Astrocyte of the spinal cord (primary cell): ENCODE measurements at places on chromosomes 7 and 10.

- no peak for DNase-seq
Observed at GRCh38 chr7:105874055-105874454, 2.3 kb downstream of the ATXN7L1 start.

GRCh38 chr7:97088364-97088763 is 29.1 kb upstream of the SDHAF3 start:
- no peak for DNase-seq

GRCh38 chr7:152185558-152185957 is 160.1 kb downstream of the GALNT11 start:
- no peak for DNase-seq

DNA sequence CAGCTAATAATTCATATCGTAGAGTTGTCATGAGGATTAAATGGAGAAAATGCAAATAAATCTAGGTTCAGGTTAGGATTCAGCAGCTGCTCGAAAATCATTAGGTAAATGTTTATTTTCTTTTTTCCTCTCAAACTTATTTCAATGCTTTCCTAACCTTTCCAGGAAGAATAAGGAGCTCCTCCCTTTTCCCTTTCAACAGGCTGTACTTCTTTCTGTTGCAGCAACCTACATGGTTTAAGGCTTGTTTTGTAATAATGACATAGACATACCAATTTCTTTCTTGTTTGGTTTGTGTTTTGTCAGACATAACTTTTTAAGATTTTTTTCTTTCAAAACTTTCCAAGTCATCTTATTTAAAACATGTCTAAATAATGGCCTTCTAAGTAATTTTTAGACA is 18.2 kb downstream of the GPR141 start:
- no peak for DNase-seq

GRCh38 chr7:132337450-132338080 is 238.7 kb downstream of the PLXNA4 start:
- DNase-seq, result no peak

DNA sequence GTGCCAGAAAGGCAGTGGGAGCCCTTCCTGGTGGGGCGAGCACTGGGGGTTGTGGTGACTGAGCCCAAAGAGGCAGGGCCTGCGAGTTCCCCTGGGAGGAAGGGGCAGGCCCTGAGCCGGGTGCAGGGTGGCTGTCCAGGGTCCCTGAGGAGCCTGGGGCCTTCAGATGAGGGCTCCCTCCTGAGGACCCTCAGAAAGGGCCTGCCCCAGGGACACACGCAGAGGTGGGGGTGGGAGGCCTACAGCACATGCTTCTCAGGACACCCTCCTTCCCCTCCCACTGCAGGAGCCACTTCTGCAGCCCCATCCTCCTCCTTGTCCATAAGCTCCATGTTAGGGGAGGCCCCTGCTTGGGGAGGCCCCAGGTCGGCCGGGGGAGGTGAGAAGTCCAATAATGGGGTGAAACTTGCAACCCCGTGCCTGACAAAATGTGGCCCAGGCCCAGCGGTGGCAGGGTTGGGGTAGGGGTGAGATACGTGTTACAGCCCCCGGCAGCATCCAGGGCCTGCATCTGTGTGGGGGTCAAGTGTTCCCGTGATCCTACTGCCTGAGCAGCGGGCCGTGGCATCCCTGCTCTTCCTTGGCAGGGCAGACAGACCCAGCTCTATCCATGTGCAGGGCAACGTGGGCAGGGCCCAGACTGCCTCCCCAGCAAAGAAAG is 31.8 kb upstream of the RET start:
- no peak for DNase-seq

GRCh38 chr10:101829561-101830315 is 11.5 kb upstream of the OGA start:
- DNase-seq, result no peak

- peak; percentile 60 for DNase-seq
Observed at GRCh38 chr10:4450981-4451908, 374.8 kb upstream of the AKR1E2 start.

DNA sequence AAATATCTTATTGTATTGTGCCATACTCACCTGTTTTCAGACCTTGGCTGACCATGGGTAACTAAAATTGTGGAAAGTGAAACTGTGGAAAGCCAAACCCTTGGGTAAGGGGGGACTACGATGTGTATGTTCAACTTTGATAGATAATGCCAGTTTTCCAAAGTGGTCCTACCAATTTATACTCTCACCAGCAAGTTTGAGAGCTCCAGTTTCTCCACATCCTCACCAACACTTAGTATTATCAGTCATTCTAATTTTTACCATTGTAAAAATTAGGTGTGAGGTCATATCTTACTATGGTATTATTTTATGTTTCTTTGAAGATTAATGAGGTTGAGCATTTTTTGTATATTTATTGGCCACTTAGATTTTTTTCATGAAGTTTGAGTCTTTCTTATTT is 346.9 kb upstream of the PODXL start:
- no peak for DNase-seq

DNA sequence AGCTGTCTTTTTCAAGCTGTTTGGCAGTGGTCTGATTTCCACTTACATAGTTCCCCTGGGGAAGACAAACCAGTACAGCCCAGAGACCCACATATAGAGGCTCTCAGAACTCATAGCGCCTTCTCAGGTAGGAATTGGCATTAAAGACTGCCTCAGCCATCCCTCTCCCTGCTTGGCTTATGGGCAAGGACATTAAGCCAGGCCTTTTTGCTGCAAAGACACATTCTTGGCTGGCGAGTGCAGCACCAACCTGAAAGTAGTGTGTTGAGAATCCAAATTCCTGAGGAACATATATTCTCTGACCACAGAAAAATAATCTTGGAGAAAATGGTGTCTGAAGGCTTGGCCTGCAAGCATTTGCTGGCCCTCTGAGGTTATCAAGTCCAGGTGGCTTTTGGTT is 39.2 kb upstream of the HPS1 start:
- DNase-seq, result no peak

- no peak for DNase-seq
Observed at GRCh38 chr7:116423499-116423898, 76.0 kb upstream of the CAV2 start.

DNA sequence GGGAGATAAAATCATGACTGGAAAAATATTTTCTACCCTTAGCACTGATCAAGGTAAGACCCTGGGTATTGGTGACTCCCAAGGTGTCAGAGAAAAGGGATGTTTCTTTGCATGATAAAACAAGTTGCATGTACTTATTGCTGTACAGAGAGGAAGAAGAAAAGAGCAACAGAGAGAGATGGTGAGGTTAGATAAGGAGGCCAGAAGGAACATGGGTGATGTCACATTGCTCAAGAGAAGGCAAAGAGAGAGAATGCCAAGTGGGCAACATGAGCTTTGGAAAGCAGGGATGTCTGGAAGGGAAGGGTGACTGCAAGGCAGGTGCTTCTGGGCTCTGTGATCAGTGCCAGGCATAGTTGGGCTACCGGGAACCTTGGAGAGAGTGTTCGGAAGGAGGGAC is 65.1 kb upstream of the ADARB2 start:
- no peak for DNase-seq

DNA sequence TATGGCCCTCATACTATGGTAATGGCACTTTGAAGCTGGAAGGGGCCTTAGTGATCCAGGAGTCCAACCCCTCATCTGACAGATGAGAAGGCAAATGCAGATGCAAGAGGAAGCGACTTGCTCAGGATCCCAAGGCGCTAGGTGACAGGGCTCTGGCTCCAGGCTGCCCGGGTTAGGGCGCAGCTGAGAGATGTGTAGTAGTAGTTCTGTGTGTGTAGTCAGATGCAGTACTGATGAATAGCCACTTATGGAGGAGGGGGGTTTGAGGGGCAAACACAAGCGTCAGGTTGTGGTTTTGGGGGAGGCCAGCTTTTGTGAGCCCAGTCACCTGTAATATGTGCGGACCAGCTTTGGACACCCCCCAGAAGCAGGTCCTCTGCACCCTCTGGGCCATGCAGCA is 4.8 kb downstream of the ADRA2A start:
- DNase-seq, result no peak

- DNase-seq, result no peak
Observed at GRCh38 chr10:7551950-7552716, 114.6 kb downstream of the ITIH5 start.

- peak; percentile 67 for DNase-seq
Observed at GRCh38 chr7:28163949-28164348, 16.6 kb downstream of the JAZF1 start.

- no peak for DNase-seq
Observed at GRCh38 chr10:89241486-89242344, 9.9 kb downstream of the LIPA start.

- no peak for DNase-seq
Observed at GRCh38 chr10:6019796-6020195, 42.4 kb downstream of the IL2RA start.

DNA sequence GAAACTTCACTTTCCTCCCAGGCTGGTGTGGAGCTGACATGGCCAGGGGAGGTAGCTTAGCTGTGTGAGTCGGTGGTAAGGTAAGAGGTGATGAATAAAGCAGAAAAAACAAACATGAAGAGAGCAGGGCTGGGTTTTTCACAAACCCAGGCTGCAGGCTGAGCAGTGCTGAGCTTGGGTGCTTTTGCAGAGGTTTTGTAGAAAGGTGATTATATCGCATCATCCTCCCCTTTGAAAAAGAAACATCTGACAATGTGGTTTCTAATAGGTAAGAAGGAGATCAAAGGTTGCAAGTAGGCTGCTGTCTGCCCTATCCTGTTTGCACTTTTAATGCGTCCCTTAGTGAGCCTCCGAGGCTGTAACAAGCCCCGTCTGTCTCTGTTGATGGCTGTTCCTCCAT is 69.6 kb upstream of the GRM8 start:
- DNase-seq, result no peak

DNA sequence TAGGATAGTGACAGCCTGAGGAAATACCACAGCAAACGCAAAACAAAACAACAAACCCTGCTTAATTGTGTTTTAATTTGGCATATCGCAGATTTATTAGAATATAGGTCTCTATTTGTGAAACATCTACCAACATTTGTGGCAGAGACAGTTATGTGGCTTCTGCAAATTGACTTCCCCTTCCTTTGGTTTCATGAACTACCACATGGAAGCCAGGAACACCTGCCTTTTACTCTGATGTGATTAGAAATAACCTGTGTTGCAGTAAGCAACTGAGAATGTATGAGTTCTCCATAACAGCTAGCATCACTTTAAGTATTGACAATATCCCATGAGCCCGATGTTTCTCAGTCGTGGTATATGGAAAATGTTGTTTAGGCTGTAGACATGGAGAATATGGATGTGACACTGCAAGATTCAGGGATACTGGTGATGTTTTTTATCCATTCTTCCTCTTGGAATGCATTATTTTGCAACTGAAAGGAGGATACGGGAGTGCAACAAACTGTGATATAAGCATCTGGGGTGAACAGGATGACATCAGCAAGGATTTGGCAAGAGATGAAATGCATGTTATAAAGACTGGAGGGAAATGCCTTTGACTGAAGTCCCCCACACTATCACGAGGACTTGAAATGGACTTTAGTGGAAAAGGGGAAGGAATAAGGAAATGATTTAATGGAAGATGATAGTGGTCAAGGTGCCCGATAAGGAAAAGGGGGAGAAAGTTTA is 95.9 kb downstream of the CUBN start:
- no peak for DNase-seq

DNA sequence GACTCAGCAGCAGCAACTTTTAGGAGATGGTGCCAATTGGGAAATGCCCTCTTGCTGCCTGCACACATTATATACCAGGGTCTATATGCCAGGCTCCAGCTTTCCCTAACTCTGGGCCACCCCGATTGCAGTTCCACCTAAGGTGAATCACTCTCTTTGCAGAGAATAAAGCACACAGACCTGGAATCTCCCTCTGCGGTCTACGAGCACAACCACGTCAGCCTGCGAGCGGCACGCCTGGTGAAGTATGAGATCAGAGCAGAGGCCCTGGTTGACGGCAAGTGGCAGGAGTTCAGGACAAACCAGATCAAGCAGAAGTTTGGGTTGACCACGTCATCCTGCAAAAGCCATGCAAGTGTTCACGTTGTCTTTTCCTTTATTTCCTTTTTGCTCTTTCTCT is 38.2 kb upstream of the PLEKHA1 start:
- no peak for DNase-seq

- DNase-seq, result no peak
Observed at GRCh38 chr10:20835335-20835734, 61.8 kb downstream of the NEBL start.

GRCh38 chr10:30911303-30911863 is 120.3 kb downstream of the ZNF438 start:
- no peak for DNase-seq

DNA sequence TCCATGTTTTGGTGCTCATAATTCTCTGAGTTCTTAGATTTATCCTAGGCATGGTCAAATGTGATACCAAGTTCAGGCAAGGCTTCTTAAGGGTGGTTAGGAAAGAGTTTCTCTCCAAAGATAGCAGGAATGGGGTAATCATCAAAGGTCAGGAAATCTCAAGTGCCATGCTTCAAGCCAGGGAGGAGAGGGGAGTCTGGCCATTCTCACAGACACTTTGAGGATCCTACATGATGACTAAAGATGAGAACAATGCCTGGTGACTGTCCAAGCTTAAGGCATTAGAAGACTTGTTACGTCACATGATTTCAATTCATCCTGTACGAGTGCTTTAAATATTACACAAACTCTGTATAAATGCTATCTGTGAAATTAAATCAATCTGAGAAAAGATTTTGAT is 59.4 kb downstream of the POM121L12 start:
- no peak for DNase-seq

- DNase-seq, result peak; percentile 90
Observed at GRCh38 chr10:43648398-43649184, at the start of gene ZNF32. Gene ZNF32 (minus strand): TSS chr10:43648881. CDS start chr10:43646133, 2,748 bp downstream.

DNA sequence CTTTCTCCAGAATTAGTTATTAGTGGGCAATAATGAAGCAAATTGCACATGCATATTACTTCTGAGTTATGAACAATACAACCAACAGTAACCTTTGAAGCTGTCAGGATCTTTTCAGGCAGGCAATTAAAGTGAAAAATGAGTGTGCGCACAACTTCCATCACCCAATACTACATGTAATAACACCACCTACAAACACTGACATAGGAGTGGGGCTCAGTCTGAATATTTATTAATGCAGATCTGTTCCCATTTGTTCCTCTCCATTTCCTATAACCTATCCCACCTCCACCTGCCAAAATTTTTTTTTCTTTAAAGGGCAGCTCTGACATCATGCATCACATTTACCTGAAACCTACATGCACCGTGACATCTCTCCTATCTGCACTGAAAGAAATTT is 177.2 kb downstream of the JAZF1 start:
- DNase-seq, result no peak

GRCh38 chr7:105426606-105427146 is 38.0 kb upstream of the SRPK2 start:
- DNase-seq, result no peak
